ENCODE measurements at places on chromosomes 12 and 14.

- no peak for DNase-seq
Measured at GRCh38 chr14:68672609-68673285, 120.1 kb downstream of the ZFP36L1 start.

DNA sequence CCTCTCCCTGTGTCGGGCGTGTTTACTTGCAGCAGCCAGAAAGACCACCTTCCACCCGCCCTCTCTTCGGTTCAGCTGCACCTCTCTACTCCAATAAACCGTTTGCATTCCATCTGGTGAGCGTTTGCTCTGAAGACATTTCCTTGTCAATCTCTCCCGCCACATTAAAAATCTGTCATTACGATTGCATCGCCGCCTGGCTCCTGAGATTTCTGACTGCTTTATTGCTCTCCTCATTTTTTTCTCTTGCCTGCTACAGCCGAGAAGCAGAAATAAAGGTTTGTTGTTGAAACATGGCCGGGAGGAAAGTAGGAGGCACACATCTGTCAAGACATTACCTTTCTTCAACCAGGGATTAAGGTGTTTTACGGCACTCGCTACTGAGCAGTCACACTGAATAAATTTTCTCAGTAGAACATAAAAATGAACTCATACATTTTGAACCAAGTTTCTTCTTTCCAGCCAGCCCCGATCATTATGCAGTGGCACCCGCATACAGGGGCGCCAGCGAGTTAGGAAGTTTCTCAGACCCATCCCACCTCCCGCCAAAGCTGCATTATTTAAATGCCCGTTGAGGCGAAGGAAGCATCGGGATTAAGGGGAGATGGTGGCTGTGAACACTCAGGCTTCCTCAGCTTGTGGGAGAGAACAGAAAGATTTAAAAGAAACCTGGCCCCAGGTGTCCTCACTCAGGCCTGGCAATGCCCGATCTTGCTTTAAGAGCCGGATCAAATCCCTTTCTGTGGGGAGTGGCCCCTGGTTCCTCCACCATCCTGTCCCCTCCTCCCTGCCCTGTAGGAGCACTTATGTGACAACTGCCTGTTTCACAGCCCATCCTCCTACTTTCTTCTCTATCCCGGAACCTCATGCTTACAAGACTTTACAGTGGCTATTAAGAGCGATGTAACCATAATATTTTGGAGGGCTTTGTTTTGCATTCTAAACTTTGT lies 1108.9 kb downstream of the BCL11B start:
- DNase-seq = no peak

DNA sequence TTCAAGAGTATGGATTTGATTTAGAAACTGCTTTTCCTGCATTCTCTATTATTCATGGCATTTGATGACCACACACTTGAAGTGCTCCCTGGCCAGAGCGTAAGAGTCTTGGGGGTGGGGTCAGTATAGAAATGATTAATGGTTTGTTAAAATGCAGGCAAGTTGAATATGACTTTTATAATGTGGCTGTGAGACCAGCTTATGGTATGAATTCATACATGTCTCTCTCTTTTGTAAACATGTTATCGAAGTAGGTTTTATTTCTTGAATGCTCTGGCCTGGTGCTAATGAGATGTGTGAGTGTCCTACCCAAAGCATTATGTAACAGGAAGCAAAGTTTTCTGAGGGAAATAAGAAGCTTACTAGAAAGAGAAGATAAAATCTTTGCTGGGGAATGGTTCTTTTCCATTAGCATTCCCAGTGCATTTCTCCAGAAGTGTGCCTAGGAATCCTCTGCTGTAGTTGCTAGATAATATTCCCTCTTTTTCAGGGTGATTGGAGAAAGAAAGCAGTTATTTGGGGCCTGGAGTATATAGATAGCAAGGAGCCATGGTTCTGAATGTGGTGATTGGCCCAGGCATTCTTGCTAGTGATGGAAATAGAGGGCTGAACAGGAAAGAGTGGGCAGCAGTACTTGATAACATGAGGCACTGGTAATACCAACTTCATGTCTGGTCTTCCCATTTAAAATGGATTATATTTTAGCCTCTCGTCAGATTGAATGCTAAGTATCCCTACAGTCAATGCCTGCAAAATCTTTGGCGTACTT lies 289.7 kb downstream of the RAD51B start:
- no peak for DNase-seq

DNA sequence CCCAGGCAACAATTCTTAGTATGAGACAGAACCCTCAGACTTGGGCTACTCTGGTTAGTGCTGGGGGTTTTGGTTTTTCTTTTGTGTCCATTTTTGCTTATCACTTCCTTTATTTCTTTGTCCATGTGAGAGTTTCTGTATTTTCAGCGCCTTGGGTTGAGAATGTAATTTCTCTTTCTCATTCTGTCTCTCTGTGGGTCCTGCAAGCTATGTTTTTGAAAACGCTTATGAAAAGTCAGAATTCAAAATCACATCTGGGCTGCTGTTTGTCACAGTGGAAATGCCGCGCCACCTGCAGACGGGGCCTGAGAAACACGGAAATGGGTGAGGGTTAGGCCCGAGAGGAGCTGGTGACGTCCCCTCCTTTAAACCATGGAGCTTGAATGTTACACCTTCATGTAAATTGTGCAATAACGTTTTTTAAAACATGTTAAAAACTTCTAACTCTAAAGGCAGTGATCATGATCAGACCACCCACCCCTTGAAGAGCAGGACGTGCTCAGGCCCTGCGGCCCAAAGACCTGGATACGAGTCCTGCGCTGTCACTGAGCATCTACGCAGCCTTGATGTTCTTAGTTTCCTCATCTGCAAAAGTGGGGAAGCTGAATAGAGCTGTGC lies 26.1 kb downstream of the JDP2 start:
- peak; percentile 24 for DNase-seq

GRCh38 chr14:94239406-94239805 lies 53.7 kb downstream of the SERPINA10 start:
- no peak for DNase-seq

- no peak for DNase-seq
Measured at GRCh38 chr14:20494935-20495766, 10.2 kb upstream of the RNASE10 start.

GRCh38 chr14:53003776-53004175 lies 52.9 kb upstream of the FERMT2 start:
- no peak for DNase-seq

DNA sequence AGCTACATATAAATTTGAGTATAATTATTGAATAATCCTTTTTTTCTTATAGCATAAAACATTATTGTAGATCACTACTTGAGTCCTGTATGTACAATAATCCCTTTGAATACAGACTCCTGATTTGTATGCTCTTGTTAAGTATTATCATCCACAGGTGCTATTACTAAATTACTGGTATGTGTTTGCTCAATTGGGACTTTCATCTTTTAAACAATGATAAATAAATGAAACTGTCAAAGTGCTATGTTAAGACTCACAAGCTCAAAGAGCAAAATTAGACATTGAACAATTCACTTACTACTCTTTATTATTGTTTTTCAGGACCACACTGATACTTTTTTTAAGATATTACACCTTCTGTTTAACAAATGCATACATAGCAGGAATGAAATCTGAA lies 17.8 kb downstream of the MIA2 start:
- DNase-seq = no peak

DNA sequence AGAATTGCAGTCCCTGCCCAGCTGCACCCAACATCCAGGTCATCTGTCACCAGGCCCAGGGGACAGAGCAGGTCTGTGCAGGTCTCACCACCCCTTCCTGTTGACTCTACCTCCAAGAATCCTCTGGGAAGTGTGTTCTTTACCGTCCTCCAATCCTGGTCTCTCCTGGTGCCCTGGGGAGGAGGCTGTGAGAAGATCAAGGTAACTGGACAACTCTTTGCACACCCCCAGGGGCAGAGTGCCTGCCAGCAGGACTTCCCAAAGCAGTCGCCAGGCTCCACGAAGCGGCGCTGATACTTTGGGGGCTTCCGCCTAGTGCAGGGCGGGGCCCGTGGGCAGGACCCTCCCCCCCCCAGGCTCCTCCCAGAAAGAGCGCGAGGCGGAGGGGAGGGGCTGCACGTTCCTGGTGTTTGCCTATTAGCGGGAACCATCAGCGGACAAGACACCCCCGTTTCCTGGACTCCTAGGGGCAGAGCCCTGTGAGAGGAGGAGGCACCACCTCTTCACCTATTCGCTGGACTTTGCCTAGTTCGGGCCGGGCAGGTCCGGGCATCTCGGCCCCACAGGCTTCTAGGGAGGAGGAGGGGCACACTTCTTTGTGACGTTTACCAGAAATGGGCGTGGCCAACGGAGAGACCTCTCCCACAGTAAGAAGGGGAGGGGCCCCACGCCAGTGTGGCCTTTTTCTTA lies 918.0 kb downstream of the AACS start:
- peak; percentile 22 for DNase-seq

GRCh38 chr14:96852823-96853422 lies 55.7 kb downstream of the VRK1 start:
- no peak for DNase-seq

DNA sequence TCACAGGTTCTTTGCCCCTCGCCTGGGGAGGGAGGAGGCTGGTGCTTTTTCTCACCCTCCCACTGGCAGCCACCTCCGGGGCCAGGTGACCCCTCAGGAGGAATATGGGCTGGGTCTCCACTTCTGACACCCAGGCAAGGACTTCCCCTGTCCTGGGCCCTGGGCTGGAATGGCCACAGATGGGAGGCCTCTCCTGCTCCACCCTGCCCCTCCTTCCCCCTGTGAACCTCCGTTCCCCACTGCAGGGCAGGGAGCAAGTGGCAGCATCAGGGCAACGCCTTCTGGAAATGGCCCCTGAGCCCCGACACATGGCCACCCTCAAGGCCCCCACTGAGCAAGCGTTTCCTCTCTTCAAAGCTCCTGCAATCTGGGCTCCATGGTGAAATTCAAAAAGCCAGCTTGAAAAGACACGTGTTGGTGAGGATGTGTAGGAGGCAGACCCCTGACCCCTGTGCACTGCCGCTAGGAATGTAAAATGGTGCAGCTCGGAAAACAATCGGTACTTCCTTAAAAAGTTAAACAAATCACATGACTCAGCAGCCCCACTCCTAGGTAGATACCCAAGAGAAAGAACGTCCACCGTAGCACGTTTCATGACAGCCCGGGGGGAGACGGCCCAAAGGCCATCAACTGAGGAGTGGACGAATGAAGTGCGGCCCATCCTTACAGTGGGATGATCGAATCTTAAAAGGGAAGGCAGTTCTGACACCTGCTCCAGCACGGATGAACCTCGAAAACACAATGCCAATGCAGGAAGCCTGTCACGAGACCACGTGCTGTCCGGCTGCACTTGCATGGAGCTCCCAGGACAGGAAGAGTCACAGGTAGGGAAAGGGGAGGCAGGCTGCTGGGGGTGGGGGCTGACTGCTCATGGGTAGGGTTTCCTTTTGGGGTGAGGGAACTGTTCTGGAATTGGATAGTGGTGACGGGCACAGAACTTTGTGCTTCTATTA lies 11.5 kb downstream of the XRCC3 start:
- DNase-seq = no peak

- no peak for DNase-seq
Measured at GRCh38 chr14:100972118-100972897, 68.8 kb upstream of the RTL1 start.

DNA sequence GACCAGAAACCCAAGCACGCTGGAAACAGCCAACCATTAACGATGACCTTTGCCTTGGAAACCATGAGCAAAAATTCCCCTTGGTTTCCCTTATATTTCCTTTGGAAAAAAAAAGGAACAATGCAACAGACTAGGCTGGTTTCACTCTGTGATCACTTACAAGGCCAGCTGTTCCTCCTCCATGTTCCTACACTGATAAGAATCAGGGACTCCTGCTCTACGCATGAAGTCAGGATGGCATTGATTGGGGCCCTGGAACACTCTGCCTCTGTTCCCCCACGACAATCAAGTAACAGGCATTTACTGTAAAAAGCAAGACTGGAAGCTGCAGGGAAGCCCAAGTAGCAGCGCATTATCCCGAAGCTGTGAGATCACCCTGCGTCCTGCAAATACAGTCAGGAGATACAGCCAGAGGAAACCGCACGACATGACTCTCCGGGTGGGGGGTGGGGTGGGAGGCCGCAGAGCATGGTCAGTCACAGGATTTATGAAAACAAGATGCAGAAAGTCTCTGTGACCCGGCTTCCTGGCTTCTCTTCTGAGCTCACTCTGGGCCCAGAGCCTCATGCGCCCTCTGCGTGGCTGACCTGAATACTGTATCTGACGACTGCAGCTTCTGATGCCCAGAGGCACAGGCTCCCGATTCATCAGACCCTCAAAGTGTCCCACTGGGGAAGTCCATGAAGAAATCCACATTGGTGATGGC lies 31.1 kb downstream of the SSH1 start:
- DNase-seq = no peak

DNA sequence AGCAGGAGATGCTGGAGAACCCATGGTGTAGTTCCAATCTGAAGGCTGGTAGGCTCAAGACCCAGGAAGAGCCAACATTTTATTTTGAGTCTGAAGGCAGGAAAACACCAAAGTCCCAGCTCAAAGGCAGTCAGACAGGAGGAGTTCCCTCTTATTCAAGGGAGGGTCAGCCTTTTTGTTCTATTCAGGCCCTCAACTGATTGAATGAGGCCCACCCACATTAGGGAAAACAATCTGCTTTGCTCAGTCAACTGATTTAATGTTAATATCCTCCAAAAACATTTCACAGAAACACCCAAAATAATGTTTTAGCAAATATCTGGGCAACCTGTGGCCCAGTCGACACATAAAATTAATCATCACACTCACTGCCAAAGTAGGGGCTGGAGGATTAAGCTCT lies 130.8 kb downstream of the LMNTD1 start:
- no peak for DNase-seq

- no peak for DNase-seq
Measured at GRCh38 chr12:48388460-48388859, 37.7 kb upstream of the ZNF641 start.

DNA sequence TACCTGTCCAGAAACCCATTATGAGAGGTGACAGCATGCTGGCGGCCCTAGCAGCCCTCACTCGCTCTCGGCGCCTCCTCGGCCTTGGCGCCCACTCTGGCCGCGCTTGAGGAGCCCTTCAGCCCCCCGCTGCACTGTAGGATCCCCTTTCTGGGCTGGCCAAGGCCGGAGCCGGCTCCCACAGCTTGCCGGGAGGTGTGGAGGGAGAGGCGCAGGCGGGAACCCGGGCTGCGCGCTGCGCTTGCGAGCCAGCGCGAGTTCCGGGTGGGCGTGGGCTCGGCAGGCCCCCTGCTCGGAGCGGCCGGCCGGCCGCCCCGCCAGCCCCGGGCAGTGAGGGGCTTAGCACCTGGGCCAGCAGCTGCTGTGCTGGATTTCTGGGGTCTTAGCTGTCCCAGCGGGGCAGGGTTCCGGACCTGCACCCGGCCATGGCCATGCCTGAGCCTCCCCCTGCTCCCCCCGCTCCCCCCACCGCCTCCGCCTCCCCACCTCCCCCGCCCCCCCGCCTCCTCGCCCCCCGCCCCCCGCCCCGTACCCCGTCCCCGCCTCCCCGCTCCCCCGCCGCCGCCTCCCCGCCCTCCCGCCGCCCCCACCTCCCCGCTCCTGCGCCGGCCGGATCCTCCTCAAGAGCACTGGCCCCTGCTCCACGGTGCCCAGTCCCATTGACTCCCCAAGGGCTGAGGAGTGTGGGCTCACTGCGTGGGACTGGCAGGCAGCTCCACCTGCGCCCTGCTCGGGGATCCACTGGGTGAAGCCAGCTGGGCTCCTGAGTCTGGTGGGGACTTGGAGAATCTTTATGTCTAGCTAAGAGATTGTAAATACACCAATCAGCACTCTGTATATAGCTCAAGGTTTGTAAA lies 163.1 kb downstream of the KLHL28 start:
- no peak for DNase-seq

All from activated T-cell treated with anti-CD3 and anti-CD28 coated beads, Interleukin-2, amount 50 U/mL, for 48 hours (primary cell).